KG1 (cell line): ENCODE measurements at places on chromosomes 5 and 9.

DNA sequence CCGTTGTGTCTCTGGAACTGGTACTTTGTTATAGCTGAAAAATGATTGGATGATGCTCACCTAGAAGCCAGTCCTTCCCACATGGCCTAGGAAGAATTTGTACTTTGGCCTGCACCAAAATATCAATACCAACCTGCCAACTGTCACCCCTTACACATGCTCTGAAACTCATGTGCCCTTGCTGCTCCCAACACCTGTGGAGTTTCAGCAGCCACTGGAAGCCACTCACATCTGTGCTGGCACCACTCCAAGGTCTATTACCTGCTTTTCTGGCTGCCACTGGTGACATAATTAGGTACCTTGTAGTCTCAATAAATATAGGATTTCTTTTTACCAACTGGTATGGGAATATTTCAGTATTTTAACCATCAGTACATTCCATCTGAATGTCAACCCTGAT is 363.6 kb downstream of the SH3GL2 start:
- DNase-seq: no peak

- DNase-seq: no peak
These were observed 105.5 kb downstream of the PJA2 start for GRCh38 chr5:109304309-109304708.

DNA sequence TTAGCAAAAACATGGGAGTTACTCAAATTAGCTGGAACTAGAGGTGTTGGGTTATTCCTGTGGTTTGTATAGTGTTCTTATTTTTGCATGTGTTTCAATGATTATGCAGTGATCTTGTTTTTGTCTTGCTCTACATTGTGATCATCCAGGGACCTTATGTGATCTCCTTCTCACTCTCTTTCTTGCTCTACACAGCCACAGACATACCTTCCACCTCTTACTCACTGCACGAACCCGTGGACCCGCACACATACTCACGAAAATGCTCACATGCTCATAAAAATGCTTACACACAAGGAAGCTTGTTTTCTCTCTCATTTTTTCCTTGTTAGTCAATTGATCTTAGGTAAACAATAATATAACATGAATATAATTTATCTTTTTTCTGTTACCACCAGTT is 187.1 kb downstream of the KDM4C start:
- DNase-seq: no peak

DNA sequence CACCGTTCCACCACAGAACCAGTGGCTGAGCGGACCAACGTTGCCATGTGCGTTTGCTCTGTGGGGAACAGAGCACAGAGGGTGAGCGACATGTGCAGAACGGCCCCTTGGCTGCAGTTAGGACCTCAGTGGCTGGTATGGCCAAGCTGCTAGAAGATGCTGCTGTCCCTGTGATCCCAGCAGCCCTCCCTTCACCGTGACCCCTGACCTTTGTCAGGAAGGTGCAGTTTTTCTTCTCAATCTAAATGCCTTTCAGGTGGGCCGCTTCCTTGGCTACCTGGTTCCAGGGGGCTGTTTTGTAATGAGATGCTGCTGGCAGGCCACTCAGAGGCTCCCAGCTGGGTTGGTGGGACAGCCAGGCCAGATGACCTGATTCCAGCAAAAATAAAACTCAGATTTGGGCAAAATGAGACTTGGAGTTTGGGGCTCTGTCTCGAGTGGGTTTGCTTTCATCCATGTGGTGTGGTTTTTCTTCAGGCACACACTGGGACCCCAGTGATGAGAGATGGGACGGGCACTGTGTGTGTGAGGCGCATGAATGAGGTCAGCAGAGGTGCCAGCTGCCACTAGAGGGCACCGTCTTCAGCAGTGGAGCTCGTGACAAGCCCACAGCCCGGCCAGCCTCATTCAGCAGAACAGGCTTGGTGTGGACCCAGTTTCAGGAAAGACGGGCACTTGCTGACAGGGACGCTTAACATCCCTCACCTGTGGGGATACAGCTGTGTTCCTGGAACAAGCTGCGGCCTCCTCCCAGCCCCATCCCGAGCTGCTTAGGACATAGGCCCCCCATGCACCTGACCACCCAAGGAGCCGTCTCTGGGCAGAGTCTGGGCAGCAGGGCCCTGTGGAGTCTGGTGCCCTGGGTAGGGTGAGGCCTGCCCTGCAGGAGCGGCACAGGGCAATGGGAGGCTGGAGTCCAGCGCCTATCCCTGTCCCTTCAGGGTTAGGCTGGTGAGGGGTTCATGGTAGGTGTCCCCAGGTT is 4.1 kb downstream of the MRPS2 start:
- no peak for DNase-seq

GRCh38 chr9:71592400-71592799 is 175.9 kb downstream of the CEMIP2 start:
- no peak for DNase-seq

GRCh38 chr5:1414311-1415058 is 30.8 kb downstream of the SLC6A3 start:
- no peak for DNase-seq

GRCh38 chr5:766666-767431 is 17.7 kb downstream of the ZDHHC11B start:
- no peak for DNase-seq

DNA sequence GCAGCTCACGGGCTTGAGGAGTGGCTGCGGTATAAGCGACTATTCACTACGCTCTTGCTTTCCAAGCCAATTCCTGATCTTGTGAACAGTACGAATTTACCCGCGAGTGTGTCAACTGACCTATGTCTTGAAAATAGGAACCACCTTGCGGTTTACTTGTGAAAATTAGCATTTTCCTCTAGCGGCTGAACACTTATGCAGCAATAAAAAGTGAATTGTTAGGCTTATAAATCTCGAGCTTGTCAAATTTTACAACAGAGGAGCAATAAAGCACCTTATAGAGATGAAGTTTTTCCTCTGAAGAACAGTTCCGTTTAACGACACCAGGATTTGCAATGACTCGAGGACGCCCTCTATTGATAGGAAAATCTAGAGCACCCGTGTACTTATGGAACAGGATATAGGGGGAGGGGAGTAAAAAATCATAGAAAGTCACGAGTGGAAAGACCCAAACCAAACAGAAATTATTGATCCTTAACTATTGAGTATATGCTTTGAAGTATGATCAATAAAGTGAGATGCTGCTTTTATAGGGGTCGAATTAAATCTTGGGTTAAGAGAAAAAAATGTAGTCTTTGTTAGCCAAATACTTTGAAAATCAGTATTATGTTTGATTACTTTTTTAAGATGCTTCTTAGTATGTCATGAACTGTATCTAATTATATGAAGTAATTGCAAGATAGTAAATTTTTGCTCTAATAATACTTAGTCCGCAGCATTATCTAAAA is 1.9 kb upstream of the RGMB start:
- peak; percentile 16 for DNase-seq

DNA sequence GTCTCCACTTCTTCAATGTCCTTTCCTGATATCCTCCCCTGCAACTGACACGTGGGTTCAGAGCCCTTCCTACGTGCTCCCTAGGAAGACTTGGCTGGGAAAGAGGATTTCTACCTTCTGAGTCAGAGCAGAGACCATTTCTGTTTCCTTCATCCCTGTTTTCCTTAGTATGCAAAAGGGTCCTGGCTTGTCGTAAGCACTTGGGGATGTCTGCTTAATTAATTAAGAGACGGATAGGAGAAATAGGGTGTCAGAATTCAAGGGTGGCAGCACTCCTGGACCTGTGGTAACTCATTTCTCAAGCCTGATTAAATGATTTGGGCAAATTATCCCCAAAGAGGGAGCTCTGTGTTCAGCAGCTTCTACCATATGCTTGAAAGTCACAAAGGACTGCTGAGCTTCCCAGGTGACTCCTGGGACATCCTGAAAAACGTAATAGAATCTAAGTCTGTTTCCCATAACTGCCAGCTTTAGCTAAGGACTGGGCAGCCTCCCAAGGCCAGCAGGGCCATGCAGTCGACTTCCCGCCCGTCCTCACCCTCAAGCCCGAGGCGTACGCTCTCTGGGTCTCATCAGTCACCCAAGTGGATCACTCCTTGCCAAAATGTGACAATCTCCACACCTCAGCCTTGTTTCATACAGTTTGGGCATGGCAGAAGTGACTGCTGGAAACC is 20.5 kb downstream of the ABCA1 start:
- no peak for DNase-seq

DNA sequence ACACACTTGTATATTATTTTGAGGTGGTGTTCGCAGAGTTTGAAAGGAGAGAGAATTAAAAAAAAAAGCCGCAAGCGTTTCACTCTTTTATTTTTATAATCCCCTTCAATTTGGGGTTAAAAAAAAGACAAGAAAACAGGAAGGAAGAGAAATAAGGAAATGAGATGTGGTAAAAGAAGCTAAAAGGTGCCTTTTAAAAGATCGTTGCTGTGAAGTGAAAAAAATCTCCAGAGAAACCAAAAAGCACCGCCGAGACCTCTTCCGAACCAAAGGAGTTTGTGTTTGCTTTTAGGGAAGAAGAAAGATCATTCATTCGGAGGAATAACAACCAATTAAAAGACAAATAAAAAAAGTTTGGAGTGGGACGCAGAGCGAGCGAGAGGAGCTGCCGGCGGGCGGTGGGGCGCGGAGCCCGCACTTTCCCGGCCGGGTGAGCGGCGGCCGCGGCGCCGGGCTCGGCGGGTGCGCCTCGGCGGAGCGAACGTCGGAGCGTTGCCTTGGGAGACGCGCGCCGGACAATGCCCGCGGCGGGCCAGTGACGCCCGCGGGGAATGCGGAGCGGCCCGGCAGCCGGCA is 355 bp downstream of the TLE4 start:
- peak; percentile 70 for DNase-seq

GRCh38 chr9:120755810-120756434 is 37.3 kb downstream of the FBXW2 start:
- peak; percentile 63 for DNase-seq

GRCh38 chr5:132471151-132471907 is 19.2 kb downstream of the IRF1 start:
- DNase-seq: no peak

GRCh38 chr5:52139888-52140615 is 647.7 kb upstream of the ITGA1 start:
- no peak for DNase-seq

- no peak for DNase-seq
These were observed 62.7 kb downstream of the CDKL3 start for GRCh38 chr5:134304306-134304705.

DNA sequence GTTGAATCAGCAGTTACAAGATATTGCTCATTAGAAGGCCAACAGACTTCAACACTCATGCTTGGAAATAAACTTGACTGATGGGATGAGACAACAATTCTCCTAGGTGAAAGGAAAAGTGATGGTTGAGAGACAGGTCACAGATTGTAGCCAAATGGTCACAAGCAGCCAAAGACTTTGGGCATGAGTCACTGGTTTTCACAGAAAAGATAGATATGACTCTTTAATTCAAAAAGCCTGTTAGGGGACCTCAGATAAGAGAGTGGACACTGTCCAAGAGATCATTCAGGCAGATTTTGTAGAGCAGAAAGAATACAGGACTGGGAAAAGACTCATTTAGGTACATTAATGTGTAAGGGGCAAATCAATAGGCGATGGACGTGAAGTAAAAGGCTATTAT is 982.5 kb downstream of the MAT2B start:
- DNase-seq: no peak

GRCh38 chr5:9601055-9601739 is 29.0 kb downstream of the TAS2R1 start:
- no peak for DNase-seq

GRCh38 chr9:3475300-3476020 is 50.3 kb downstream of the RFX3 start:
- DNase-seq: no peak

- DNase-seq: no peak
These were observed 32.4 kb downstream of the CDC42SE2 start for GRCh38 chr5:131296213-131296672.

DNA sequence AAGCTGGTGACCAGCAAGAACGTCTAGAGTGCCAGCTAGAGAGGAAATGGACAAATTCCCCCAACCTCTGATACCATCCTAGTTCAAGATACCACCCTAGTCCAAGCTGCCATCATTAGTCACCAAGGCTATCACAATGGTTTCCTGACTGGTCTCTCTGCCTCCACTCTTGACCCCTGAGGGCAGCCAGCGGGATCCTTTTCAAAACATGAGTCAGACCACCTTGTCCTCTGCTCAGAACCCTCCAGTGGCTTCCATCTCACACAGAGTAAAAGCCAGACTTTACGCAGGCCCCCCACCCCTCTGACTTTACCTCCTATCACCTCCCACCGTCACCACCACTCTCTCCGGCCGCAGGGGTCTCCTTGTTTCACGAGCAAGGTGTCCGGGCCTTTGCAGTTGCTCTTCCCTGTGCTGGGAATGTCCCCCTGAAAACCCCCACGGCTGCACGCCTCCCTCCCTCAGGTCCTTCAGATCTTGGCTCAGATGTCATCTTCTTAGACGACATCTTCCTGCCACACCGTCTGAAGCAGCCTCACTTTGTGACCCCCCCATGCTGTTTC is 42.2 kb upstream of the FBXW11 start:
- no peak for DNase-seq

- DNase-seq: no peak
These were observed 418.3 kb downstream of the CDH10 start for GRCh38 chr5:24226479-24226878.

DNA sequence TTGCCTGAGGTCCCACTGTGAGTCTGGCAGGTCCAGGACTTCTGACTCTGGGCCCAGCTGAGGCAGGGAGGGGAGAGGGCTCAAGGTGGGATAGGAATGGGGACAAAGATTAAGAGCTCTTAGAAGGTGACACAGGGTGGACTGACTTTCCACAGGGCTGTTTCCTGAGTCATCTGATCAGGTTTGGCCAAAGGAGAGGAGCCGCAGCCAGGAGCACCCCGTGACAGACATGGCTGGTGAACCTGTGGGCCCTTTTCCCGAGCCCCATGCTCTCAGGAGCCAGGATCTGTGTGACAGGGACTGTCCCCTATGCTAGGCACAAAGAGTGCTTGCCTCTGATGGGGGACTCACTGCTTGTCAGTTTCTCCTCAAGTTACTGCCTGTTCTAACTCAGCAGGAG is 37.8 kb downstream of the COL27A1 start:
- DNase-seq: no peak

DNA sequence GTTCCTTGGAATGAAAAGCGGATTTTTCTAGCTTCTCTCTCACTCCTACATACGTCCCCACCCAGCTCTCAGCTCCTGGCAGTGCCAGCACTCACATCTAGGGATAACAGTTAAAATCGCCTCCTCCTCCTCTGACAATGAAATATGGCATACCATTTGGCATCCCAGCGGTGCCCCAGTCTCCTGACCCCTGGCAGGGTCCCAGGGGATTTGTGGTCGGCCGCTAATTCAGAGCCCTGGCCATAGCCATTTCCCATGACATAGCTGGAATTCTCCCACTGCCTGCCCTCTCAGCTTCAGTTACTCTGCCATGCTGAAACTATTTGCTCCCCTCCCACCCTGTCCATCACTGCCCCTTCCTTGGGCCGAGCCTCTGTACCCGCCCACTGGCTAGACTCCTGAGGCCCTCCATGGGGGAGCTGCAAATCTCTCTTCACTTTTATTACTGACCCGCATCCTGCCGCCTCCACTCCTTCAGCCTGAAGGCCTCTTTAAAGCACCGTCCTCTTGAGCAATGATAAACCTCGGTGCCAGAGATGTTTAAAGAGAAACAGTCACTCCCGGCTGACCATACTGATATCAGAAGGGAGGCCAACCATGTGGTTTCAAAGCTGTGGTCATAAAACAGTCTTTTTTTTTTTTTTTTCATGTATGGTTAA is 139.8 kb downstream of the SLIT3 start:
- no peak for DNase-seq

- no peak for DNase-seq
These were observed 496.1 kb downstream of the NFIB start for GRCh38 chr9:13817754-13818278.

- no peak for DNase-seq
These were observed 65.3 kb downstream of the OLFM1 start for GRCh38 chr9:135152614-135153334.
